PC-9 (cell line): ENCODE measurements at places on chromosomes 6 and 20. TPM values are rescaled to one million over a fixed set of nuclear protein-coding genes. Genes with fewer than 3 reads are reported as not detected.

Gene FUT9
- total RNA-seq, result 5.2 and 6.9 TPM in 2 replicates

Gene POU5F1
- 1.1 and 1.4 TPM in 2 replicates for total RNA-seq

Gene BNIP5
- not detected in 2 replicates for total RNA-seq

Gene ELOVL5
- total RNA-seq, result 71.3 and 108 TPM in 2 replicates

Gene PDE7B
- 0.31 TPM in 1 of 2 replicates, not detected in the other for total RNA-seq

Gene STMND1
- total RNA-seq, result 0.26 TPM in 1 of 2 replicates, not detected in the other

Gene MUC22
- total RNA-seq, result not detected in 2 replicates

Gene MATN4
- total RNA-seq, result 0.33 and 0.60 TPM in 2 replicates

Gene ARMC2
- total RNA-seq, result 7.9 and 15.5 TPM in 2 replicates
